Bronchial smooth muscle cell (primary cell): ENCODE measurements at places on chromosomes 7 and 10. TPM values are rescaled to one million over a fixed set of nuclear protein-coding genes. Genes with fewer than 3 reads are reported as not detected.

The CHAT gene
- total RNA-seq: not detected in 2 replicates

The PRLHR gene
- total RNA-seq: 0.09 TPM in 1 of 2 replicates, not detected in the other

The SFTPA1 gene
- total RNA-seq: not detected in 2 replicates

The BAIAP2L1 gene
- total RNA-seq: 0.77 and 1.3 TPM in 2 replicates

The RPP38 gene
- 8.5 and 11.0 TPM in 2 replicates for total RNA-seq
